Stimulated activated CD4-positive, alpha-beta T cell treated with anti-CD3 and anti-CD28 coated beads, Interleukin-1b, Interleukin-23, amount 100 ng/mL, for 24 hours (primary cell): ENCODE measurements at places on chromosomes 3 and 15.

- DNase-seq, result no peak
Observed at GRCh38 chr15:84400820-84401219, 165.2 kb downstream of the GOLGA6L4 start.

GRCh38 chr3:156675830-156676767 is 1.7 kb downstream of the TIPARP start:
- DNase-seq, result no peak

DNA sequence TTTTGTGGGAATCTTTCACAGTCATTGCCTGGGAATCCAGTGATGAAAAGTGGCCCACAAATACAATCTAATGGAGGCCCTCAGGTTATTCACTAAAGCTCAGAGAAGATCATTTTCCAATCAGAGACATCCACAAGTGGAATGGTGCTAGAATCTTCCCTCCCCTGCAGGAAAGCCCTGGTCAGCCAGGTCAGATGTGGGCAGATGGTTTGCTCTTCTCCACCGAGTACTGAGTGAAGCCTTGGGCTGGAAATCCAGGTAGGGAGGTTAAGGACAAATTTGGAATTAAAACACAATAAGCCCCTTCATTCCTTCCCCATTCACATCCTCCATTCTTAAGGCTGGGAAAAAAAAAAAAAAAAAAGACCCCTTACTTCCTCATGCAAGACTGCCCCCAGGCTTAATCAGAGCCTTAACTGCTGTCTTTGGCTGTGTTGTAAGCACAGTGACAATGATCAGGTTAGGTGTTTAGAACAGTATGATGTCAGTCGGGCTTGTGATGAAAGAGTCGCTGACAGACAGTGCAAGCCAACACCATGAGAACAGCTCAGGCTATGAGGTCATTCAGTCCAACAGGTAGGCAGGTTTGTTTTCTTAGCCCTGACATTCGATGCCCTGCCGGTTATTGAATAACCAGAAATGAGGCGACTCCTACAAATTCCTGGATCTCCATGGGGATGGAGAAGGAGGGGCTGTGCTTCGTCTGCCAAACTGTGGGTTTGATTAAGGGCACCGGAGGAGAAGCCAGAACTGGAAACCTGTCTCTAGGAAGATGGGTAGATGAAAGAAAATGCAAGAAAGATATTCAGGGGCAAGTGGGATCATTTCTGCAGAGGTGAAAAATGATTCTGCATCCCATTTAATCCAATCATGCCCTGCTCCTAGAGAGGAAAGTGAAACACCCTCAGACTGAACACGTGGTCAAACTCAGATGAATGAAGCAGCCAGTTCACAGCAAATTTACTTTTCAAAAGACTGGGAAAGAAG is 23.5 kb upstream of the HES1 start:
- DNase-seq, result no peak

- DNase-seq, result no peak
Observed at GRCh38 chr3:70556056-70556455, 243.6 kb upstream of the MDFIC2 start.

DNA sequence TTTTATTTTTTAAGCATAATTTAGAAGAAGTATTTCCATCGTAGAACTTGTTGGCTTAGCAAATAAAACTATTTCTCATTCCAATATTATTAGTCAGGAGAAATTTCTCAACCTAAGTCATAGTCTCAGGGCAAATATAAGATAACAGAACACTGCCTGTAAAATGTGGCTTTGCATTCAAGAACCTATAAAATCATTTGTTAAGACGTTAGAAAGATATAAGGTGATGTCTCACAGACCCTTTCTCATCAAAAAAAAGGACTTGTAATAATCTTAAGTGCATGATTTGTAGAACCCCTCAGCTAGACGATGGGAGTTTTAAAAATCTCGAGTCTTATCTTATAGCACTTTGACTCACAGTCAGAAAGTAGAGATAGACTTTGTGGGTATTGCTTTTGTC is 314.7 kb upstream of the CFAP20DC start:
- DNase-seq, result no peak

DNA sequence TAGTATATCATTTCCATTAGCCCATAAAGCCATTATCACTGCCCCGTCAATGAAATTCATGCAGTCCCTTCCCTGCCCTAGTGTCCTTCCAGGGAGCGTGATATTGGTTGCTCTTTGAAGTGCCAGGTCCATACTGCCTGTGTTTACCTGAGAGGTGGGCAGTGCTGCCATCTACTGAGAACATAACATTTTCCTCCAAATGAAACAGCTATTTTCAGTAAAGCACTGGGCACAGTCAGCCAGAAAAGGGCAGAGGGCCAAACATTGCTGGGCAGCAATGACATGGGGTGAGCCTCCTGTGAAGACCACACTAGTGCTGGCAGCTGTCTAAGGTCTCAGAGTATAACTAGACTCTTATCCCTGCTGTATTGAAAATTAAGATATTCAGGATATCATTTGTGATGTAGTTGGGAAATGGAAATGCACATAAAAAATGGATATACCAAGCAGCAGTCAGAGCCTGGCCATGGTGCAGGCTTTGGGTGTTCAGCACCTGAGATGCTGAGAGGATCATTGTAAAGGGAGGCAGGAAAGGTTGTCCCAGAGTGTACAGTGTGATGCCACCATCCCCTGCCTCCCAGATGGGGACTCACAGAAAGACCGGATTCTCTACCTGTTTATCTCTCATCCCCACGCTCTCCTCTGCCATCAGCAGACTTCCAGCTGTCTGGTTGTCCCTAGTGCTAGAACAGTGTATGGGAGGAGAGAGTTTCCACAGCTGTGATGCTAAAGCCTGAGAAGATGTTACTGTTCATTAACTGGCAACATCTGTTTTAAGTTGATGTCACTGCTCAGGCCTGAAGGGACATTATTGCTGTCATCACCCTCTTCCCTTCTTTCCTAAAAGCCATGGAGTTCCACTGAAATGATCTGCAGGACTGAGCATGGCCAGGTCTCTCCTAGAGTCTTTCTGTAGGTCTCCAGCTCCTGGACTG is 108.8 kb downstream of the ARNT2 start:
- DNase-seq, result no peak

DNA sequence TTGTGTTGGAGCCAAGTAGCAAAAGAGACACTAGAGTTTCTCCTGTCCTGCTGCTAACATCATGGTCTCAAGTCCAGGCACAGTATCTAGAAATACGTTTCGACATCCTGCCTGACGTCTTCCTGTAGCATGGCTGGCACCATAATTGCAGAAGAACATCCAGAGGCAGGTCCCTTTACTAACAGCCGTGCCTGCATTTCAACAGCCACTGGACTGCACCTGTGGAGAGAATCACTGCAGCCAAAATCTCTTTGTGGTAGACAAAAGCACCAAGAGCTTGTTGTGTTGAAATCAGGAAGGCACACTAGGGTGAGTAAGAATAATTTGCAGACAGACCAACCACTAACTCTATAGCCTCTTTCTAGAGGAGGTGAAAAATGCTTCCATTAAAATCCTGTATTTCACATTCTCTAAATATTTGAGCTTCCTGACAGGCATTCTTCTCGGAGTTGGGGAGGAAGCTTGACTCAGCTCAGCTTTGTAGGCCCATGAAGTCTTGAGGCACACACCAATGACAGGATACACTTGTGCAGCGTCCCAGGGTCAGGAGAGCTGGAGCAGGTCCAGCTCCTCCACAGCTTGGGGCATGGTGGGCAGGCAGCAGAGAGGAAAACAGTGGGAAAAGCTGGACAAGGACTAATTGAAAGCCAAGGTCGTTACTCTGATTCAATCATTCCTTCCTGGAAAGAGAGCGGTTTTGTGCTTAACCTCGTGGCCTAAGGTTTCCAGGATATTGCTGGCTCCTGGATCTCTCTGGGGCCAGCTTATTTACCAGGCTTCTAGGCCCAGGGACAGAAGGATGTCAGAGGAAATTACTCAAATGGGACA is 244.9 kb downstream of the FAM43A start:
- DNase-seq, result no peak

GRCh38 chr3:46642971-46643370 is 30.6 kb downstream of the FAM240A start:
- no peak for DNase-seq

- no peak for DNase-seq
Observed at GRCh38 chr15:69320977-69321554, 22.4 kb downstream of the PAQR5 start.

DNA sequence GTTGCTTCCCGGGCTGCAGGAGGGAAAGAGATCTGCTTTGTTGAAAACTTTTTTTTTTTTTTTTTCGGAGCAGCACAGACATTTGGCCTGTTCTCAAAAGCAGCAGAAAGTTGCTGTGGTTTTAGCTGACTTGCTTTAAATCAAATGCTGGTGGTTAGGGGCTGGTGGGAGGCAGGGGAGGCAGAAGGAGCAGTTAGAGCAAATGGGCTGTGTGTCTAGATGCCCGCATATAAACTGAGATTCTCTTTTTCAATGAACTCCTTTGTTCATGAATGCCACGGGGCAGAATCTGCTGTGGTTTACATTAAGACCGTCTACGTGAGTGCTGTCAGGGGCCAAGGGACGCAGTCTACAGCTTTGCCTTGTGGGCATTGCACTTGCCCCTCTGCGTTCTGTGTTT is 95.9 kb downstream of the FLNB start:
- no peak for DNase-seq

DNA sequence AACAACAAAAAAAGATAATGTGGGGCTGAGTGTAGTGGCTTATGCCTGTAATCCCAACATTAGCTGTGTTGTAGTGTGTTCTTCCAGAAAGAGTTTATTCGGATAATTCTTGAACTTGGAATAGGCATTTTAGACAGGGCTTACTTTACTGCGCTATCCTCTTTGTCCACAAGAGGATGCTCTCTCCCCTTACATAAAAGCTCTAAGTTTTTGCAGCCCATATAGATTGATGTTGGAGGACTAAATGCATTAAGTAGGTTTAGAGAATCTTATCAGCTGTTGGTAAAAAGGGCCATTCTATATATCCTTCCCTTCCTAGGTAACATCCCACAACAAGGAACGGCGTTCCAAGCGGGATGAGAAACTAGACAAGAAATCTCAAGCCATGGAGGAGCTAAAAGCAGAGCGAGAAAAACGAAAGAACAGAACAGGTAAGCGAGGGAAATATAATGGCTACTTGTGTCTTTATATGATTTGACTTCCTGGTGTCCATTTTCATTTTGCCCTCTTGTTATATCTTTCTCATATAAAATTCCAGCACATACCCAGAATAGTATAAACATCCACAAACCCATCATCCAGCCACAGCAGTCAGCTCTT is 27.8 kb upstream of the ITPKA start:
- no peak for DNase-seq

GRCh38 chr3:24361623-24362022 is 133.0 kb downstream of the THRB start:
- DNase-seq, result no peak

- no peak for DNase-seq
Observed at GRCh38 chr3:5456199-5456598, 268.7 kb downstream of the EDEM1 start.

DNA sequence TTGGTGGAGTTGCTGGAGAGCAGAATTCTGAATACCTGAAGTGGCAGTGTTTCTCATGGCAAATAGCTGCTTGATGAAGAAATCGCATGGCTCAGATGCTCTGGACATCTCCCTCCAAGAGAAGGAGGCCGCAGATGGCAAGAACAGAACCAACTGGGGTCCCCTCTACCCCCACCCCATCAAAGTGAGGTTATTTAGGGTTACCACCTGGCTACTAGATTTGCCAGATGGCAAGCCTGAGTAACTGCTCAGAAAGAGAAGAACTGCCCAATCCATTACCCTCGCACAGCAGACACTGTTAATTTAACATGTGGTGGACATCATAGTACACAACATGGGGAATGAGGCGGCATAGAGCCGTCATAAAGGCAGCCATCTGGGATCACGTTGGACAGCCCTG is 30.5 kb upstream of the LIPC start:
- no peak for DNase-seq

GRCh38 chr3:4743371-4743770 is 235.9 kb upstream of the BHLHE40 start:
- no peak for DNase-seq

- DNase-seq, result no peak
Observed at GRCh38 chr3:110731148-110731547, 340.5 kb upstream of the NECTIN3 start.

DNA sequence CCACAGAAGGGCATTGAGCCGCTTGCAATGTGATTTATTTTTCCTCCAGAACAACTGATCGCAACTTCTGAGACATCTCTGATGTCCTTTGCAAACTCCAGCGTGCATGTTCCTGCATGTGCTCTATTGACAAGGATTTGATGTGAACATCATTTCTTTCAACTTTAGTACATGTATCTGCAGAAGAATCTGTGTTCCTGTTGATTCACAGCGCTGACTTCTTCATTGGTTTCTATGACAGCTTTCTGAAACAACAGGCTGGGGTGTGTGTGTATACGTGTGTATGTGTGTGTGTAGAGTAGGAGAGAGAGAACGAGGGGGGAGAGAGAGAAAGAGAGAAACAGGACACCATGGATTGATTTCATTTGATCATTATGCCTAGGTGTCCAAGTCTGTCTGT is 56.7 kb upstream of the CMTM8 start:
- DNase-seq, result no peak

DNA sequence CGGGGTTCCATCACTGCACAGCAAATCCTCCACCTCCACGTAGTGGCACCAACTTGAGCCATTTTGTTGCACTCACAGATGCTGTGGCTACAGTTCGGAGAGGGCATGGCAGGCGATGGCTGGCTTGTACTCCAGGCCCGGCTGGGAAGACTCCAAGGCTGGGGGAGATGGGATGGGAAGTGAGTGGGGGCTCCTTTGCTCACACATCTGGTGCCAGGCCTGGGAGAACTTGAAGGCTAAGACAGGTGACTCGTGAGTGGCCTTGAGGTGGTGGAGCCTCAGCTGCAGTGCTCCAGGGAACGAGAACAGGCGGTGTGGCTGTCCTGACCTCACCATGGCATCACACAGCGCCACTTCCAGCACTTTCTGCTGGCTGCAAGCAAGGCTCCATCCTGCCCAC is 87.9 kb downstream of the PLXNA1 start:
- no peak for DNase-seq

DNA sequence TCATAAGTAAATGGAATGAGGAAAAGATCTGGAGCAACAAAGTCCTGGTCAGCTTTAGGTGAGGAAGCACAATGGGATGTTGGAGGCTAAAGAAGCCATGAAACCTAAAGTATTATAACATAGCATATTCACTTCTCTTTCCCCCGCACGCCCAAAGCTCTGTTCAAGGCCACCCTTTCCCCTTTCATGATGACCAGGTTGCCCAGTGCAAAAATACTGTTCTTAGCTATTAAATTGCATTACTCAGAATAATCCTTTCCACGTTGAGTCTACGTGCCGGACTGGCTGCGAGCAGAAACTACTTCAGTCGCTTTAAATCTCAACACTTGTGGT is 589 bp upstream of the MAPKBP1 start:
- DNase-seq, result no peak

DNA sequence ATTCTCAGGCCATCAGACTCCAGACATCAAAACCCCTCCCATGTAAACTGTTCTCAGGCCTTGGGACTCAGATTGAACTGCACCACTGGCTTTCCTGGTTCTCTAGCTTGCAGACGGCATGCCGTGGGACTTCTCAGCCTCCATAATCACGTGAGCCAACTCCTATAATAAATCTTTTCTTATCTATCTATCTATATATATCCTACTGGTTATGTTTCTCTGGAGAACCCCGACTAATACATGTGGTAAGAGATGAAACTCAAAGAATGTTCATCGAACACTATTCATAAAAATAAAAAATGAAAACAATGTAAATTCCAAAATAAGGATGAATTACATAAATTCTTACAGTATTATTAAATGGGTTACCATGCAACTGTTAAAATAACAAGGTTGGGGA is 84.5 kb upstream of the NTRK3 start:
- DNase-seq, result no peak
